Stimulated activated CD8-positive, alpha-beta memory T cell treated with anti-CD3 and anti-CD28 coated beads, Interleukin-2, amount 100 ng/mL, for 1 hour (primary cell): ENCODE measurements at places on chromosomes 4 and X.

GRCh38 chr4:36039026-36039425 is 205.3 kb downstream of the ARAP2 start:
- no peak for DNase-seq

GRCh38 chrX:29852767-29853166 is 362.6 kb upstream of the MAGEB2 start:
- DNase-seq = no peak

DNA sequence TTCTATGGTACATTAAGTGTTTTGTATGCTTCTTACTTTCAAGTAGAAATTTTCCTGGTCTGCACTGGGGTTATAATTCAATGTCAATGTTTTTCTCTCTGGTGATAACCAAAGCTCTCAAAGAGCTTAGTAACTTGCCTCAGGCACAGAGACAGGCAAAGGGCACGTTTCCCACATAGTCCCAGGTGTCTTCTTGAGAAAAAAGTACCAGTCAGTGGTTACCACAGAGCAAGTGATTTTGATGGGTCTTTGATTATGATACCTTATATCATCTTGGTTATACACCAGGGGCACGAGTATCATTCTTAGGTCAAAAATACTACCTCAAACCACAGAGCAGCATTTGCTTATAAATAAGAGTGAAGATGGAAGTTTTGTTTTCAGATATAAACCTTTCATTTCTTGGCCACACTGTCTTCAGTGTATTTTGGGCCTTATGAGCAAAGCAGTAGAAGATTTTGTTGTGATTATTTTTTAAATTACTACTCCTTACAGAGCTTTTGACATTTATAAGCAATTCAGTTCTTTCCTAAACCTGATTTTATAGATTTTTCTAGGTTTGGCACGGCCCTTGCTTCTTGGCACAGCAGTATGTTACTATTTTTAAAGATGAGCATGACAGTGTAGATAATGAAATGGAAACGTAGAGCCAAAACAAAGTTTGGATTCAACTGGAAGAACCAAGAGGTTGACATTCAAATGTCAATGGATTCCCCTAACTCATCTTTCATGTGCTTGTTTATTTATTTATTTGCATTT is 85.3 kb upstream of the TLL1 start:
- no peak for DNase-seq

DNA sequence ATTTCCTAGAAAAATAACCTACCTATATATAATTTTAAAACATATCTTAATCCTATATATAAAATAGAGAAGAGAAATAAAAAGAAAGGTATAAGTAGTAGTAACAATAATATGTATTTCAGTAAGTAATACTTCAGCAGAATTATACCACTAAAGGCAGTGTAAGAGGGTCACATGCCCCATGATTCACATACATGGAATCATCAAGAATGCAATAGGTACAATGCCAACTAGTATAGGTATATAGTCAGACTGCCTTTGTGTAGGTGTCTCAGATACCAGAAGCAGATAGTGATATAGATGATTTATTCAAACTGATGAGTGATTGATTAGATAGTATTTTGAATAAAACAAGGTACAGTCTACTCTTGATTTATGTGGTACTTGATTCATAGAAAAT is 9.4 kb downstream of the AIMP1 start:
- DNase-seq = no peak

- no peak for DNase-seq
Observed at GRCh38 chr4:180169394-180169793, 2073.8 kb upstream of the TENM3 start.

DNA sequence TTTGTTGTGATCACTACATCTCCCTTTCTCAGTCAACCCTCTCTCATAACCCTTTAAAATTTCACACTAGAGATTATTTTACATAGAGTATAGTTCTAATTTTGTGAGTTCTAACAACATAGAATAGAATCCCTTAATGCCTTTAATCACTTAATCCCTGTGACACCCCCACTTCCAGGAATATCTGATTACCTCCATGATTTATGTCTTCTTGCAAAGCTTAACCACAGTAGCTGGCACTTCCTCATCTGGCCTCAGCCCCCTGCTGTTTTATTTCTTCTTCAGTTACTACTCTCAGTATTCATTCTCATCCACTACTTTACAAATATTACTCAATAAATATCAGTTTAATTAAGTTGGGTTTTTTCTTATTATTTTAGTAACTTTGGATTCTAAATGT is 340.9 kb downstream of the CENPC start:
- DNase-seq = no peak

- no peak for DNase-seq
Observed at GRCh38 chr4:46417848-46418247, 27.9 kb upstream of the GABRA2 start.

GRCh38 chr4:95318483-95318882 is 230.3 kb downstream of the UNC5C start:
- no peak for DNase-seq

GRCh38 chr4:111605111-111605510 is 540.1 kb upstream of the FAM241A start:
- no peak for DNase-seq

DNA sequence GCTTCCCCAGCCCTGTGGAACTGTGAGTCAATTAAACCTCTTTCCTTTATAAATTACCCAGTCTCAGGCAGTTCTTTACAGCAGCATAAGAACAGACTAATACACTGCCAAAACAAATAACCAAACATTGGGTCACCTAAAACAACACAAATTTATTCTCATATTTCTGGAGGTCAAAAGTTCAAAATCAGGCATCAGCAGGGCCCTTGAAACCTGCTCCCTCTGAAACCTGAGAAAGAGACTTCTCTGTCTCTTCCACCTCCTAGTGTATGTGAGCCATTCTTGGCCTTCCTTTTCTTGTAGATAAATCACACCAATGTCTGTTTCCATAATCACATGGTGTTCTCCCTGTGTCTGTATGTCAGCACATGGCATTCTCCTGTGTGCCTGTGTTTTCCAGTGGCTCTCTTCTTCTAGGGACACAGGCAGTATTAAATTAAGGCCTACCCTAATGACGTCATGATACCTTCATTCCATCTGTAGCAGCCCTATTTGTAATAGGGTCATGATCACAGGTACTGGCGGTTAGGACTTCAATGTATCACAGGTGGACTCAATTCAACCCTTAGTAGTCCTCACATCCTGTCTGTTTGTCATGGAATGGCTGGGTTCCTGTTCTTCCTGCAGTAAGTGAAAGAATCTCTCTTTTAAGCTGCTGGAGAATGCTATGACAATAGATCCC is 147.3 kb upstream of the CLNK start:
- no peak for DNase-seq

DNA sequence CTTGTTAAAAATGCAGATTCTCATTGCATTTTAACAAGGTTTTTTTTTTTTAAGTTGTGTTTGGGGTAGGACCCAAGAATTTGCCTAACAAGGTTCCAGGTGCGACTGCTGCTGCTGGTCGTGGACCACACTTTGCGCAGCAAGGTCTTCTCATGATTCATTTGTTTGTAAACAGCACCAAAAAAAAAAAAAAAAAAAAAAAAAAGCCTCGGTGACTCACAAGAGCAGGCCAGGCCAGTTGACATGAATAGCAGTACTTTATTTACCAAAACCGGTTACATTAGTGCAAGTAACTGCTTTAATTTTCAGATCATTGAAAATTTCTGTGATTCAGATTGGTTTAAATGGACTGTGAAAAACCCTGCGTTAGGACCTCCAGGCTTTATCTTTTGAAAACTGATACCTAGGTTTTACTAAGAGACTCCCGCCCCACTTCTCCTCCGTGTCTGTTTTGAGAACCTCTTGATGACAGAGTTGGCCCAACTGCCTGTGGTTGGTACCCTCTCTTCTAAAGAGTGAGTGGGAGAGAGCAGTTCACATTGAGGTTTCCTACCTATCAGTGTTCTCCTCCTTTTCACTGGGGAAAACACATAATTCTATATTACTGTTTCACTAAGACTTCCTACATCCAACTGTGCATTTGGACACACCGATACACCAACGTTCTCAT is 86.2 kb downstream of the PHEX start:
- DNase-seq = no peak

DNA sequence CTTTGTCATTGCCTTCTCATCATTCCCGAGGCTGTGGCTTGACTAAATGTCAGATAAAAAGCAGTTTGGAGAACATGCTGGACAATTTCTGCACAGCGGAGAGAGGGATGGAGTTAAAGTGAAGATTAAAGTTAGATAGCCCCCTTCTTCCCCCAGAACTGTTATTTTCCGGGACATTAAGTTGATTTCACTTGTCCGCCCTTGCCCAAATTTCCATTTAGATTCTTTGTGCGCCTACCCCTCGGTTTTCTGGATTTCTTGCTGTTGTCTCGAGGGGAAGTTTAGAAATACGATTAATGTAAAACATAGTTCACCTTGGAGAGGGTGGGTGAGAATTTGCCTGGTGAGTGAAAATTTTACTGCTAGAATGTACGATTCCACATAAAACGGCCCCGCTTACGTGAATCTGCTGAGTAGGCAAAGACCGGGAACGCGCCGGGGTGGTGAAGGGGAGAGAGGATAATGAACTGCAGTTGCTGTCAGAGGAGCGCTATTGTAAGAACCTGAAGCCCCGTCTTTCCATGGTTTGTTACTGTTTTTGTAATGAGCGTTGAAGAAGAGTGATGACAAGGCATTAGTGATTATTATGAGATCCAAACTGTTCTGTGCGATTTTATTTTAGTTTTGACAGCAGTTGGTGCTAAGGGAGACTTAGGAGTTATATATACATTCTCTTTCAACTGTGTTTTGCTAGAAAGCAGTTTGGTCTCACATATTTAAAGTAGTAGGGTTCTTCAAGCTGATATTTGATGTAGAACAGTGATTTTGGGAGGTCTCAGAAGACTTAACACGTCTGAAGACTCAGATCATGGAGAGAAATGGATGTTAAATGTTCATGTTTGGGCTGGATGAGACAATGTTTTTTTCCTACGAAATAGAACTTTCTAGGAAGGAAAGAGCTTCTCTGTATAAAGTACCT is 73.0 kb downstream of the AFF1 start:
- no peak for DNase-seq

GRCh38 chr4:181157647-181158046 is 1085.6 kb upstream of the TENM3 start:
- no peak for DNase-seq
